ENCODE measurements at places on chromosomes 5 and 9.

DNA sequence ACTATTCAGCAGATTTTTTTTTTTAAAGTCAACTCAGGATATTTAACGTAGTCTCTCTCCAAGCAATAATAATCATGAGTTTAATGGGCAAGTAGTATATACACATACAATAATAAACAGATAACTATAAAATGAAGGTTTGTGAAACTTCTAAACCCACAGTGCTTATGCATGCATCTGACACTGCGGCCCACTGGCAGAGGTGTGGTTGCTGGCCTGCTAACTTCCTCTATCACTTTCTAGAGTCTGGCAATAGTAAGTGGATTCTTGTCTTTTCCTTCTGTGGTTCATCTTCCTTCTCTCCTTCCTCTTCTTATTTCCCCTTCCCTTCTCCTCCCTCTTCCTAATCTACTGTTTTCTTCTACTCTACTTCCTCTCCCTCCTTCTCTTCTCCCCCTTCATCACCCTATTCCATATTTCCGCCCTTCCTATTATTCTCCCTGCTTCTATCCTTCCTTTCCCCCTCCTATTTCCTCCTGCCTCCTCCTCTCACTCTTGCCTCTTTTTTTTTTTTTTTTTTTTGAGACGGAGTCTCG is 18.6 kb upstream of the AGXT2 start:
- no peak for DNase-seq

- DNase-seq: no peak
Observed at GRCh38 chr5:55865831-55866230, 14.7 kb downstream of the IL31RA start.

GRCh38 chr5:53201746-53202145 is 92.2 kb upstream of the MOCS2 start:
- DNase-seq: no peak

DNA sequence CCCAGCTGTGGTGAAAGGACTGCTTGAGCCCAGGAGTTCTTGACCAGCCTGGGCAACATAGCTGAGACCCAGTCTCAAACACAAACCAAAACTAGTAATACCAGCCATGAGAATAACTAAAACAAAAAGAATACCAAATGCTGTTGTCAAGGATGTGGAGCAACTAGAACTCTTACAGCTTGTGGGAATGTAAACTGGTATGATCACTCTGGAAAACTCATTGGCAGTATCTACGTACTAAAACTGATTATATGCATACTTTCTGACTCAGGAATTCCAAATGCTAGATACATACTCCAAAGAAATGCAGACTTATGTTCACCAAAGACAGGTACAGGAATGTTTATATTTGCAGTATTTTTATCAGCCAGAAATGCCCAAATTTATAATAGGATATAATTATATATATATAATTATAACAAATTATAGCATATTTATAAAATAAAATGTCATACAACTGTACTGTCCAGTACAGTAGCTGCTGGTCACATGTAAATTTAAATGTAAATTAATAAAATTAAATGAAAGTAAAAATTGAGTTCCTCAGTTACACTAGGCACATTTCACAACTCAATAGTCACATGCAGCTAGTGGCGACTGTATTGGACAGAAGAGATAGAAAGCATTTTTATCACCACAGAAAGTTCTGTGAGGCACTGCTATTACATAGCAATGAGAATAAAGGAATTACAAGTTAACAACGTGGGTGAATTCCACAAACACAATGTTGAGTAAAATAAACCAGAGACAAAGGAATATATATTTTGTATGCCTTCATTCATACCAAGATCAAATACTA is 118.5 kb downstream of the GNAQ start:
- DNase-seq: peak; percentile 2

GRCh38 chr5:154166901-154167791 is 23.4 kb upstream of the GALNT10 start:
- peak; percentile 22 for DNase-seq

GRCh38 chr9:81753436-81753835 is 64.1 kb upstream of the TLE1 start:
- no peak for DNase-seq

GRCh38 chr5:115686051-115686737 is 60.4 kb upstream of the TMED7 start:
- DNase-seq: no peak

DNA sequence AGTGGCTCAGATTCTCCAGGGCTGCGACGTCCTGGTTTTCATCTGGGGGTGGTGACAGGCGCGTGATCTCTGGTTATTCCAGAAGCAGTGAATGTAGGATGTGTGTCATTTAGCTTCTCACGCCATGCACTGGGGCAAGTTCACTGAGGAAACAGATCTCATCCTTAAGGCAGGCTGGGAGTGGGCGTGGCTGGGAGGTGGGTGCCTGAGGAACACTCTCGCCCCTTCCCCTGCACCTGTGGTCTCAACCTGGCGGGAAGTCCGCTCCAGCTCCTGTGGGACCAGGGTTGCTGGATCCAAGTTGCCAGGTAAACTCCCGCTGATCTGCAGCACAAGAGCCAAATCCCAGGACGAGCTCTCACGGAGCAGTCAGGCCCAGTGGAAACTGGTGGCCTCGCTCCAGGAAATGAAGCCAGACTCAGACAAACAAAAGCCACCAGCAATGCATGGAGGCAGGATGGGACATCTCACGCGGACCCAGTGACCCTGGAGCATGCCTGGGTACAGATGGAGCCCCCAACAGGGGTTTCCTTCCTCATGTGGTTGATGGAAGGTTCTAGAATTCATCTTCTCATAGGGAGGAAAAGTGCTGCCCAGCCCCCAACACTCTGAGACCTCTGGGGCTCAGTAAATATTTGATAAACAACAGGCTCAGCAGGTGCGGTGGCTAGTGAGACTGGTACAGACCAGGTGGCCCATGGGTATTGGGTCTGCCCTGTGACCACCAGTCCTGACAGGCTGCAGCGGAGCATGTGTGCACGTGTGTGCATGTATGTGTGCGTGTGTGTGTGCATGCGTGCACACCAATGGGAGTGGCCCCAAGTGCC is 16.3 kb upstream of the SLC12A7 start:
- peak; percentile 18 for DNase-seq

DNA sequence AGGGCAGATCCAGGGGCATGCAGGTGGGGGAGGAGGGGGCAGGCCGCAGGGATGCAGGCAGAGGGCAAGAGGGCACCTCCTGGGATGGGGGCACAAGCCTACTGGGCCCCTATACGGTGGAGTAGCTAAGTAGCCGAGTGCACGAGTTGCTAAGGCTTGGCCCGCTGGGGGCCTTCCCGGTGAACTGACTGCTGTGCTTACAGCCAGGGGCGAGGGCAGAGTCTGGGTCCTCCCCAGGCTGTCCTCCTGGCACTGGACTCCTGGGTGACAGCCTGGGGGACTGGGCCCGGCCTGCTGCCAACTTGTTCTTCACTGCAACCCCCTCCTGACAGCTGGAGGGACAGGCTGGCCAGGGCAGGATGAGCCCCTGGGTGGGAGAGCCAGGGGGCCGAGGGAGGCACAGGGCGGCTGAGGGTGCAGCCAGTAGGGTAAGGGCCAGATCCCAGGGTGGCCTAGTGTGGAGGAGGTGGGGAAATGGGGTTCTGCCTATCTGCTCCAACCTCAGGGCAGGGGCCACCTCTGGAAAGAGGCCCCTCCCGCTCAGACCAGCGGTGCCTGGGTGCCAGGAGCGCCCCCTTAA is 1.7 kb upstream of the EGFL7 start:
- no peak for DNase-seq

GRCh38 chr5:87053146-87053545 is 214.5 kb upstream of the RASA1 start:
- no peak for DNase-seq

- no peak for DNase-seq
Observed at GRCh38 chr5:2048664-2049063, 165.9 kb upstream of the IRX4 start.

DNA sequence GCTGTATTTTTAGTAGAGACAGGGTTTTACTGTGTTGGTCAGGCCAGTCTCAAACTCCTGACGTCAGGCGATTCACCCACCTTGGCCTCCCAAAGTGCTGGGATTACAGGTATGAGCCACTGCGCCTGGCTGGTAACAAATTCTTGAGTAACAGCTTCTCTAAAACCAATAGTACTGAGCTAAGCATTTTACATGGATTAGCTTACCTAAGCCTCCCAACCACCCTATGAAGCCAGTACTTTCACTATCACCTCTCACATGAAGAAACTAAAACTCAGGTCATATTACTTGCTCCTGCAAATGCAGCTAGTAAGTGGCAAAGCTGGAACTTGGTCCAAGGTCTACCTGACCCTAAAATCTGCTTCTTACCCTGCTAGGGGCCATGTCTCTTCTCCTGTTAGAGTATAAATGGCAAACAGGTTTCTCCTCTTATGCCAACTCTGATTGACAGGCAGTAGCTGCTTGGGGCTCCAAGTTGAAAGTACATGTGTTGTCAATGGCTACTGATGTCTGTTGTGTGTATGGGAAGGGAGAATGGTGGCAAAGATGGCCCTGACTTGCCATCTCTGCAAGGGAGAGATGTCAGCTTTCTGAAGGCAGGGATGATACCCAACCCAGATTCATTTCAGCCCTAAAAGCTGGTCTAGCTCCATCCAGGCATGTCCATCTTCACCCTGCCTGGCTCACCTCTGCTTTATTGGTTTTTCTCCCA is 4.0 kb downstream of the PHF19 start:
- DNase-seq: no peak

GRCh38 chr5:11084111-11084510 is 323.1 kb upstream of the DAP start:
- no peak for DNase-seq

DNA sequence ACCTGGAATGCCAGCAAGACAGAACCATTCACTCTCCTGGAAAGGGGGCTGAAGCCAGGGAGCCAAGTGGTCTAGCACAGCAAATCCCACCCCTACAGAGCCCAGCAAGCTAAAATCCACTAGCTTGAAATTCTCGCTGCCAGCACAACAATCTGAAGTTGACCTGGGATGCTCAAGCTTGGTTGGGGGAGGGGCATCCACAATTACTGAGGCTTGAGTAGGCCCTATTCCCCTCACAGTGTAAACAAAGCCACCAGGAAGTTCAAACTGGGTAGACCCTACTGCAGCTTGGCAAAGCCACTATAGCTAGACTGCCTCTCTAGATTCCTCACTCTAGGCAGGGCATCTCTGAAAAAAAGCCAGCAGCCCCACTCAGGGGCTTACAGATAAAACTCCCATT is 17.3 kb downstream of the RIGI start:
- no peak for DNase-seq

- no peak for DNase-seq
Observed at GRCh38 chr5:68894673-68895072, 199.1 kb upstream of the SLC30A5 start.

GRCh38 chr5:148746826-148747535 is 79.4 kb upstream of the ADRB2 start:
- DNase-seq: no peak

GRCh38 chr5:30401479-30402058 is 791.9 kb upstream of the CDH6 start:
- DNase-seq: peak; percentile 70

GRCh38 chr5:32387841-32388240 is 56.7 kb downstream of the ZFR start:
- DNase-seq: no peak

DNA sequence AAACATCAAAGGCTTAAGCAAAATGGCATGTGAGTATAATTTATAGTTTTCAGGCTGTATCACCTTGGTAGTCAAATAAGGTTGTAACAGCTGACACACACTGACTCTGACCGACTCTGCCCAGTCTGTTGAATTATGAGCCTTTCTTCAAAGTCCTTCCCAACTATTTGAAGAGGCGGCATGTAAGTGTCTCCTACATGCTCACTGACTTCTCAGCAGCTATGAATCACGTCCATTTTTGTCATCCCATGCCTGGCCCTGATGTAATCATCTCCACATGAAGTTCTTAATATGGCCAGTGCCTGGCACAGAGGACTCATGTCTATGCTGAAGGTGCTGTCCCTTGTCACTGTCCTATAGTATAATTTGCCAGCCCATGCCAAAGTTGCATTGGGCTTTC is 5.1 kb upstream of the PTBP3 start:
- DNase-seq: no peak

GRCh38 chr5:68843624-68844364 is 250.0 kb upstream of the SLC30A5 start:
- DNase-seq: no peak

DNA sequence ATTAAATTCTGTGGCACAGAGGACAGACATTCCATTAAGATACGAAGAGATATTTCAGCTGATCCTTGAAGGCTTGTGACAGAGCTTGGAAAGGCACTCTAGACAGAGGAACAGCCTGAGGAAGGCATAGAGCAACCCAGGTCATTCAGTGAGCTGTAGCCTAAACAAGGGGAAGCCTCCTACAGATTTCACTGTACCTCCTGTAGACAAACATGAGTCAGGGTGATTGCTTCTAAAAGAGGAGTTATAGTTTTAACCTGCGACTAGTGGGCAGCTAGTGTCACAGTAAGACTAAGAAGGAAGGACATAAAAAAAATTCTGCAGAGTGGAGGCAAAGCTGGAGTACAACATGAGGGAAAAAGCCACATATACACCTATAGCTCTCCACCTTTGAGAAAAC is 43.5 kb upstream of the ANKDD1B start:
- DNase-seq: peak; percentile 73

DNA sequence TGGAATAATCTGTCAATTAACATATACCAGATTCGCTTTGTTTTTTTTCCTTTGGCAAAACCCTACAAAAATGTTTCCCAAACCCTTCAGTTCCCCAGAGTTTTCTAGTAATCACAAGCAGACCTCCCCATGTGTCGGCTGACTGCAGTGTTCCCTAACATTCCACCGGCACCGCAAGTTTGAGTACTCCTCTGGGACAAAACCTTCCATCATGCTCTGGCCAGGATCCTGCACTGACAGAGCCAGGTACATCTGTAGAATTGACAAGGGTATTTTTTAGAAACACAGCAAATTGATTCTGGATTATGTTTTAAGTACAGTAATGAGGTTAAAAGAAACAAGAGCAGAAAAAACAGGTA is 174.7 kb downstream of the GAS1 start:
- DNase-seq: no peak

Data from PC-3 (cell line).